Ecto neural progenitor cell (in vitro differentiated cells): ENCODE measurements at places on chromosomes 1 and 21.

GRCh38 chr1:183962903-183963302 lies 74.6 kb downstream of the COLGALT2 start:
- DNase-seq, result no peak

- DNase-seq, result no peak
These were observed 190.0 kb upstream of the VAMP3 start for GRCh38 chr1:7580923-7581753.

DNA sequence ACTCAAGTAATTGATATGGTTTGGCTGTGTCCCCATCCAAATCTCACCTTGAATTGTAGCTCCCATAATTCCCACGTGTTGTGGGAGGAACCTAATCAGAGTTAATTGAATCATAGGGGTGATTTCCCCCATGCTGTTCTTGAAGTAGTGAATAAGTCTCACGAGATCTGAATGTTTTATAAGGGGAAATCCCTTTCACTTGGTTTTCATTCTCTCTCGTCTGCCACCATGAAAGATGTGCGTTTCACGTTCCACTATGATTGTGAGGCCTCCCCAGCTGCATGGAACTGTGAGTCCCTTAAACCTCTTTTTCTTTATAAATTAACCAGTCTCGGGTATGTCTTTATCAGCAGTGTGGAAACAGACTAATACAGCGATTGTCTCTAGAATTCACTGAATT lies 135.4 kb downstream of the BACH1 start:
- no peak for DNase-seq

- no peak for DNase-seq
These were observed 35.7 kb downstream of the TENT5C start for GRCh38 chr1:117641536-117641935.

GRCh38 chr1:157288006-157288405 lies 149.8 kb upstream of the ETV3 start:
- DNase-seq, result peak; percentile 21

DNA sequence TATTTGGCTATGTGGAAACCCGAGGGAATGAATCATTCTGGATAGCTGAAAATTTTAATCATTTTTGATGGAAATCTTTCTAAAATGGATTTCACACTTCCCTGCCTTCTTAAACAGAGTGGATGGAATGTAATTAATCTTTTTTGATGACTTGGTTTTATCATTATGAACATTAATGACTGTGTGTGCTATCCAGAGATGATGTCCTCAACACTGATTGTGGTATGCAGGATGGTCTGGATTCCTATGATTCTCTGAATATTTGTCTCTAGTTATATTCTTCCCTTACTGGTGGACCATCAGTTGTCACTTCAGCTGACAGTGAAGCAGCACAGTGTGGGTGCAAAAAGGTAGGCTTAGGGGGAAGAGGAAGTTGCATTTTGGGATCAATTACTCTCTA lies 513.5 kb downstream of the LMO4 start:
- no peak for DNase-seq

DNA sequence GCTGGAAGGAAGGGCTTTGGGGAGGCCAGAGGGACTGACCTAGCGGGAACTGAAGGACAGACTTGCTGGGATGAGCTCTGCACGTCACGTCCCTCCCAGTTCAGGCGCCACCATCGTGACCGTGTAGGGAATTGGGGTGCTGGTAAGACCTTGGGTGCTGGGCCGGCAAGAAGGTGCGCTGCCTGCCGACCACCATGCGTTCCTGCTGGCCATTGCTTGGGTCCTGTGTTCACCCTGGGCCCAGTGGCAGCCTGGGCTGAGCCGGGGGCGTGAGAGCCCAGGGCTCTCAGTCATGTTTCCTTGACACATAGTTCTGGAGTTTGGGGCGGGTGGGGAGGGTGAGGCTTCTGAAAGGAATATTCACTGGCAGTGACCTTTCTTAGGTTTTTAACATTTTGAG lies 176.0 kb downstream of the CAMTA1 start:
- DNase-seq, result peak; percentile 51

DNA sequence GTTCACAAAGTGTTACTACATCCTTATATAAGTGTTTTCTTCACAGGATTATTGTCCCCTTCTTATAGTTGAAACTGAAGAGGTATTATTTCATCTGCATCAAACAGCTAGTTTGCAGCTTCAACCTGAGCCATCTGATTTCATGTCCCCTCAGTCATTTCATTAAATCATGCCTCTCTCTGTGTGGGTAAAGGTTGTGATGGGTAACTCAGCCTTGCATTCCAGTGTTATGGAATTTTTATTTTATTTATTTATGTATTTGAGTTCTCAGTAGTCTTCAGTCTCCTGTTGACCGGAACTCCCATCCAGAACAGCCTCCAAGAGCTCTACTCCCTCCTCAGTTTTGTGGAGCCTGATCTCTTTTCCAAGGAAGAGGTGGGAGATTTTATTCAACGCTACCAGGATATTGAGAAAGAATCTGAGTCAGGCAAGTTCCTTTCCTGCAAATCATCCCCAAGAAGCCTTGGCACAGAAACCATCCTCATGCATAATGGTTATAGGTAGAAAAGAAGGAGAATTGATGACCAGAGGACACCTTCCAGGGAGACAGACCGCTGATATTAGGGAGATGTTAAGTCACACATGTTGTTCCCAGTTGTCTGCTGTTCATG lies 21.8 kb downstream of the CHD1L start:
- DNase-seq, result no peak
